Activated naive CD4-positive, alpha-beta T cell treated with anti-CD3 and anti-CD28 coated beads, Interleukin-2, amount 50 U/mL, for 72 hours (primary cell): ENCODE measurements at places on chromosomes 5 and 9.

GRCh38 chr5:97242341-97242740 lies 59.3 kb upstream of the RIOK2 start:
- no peak for DNase-seq

DNA sequence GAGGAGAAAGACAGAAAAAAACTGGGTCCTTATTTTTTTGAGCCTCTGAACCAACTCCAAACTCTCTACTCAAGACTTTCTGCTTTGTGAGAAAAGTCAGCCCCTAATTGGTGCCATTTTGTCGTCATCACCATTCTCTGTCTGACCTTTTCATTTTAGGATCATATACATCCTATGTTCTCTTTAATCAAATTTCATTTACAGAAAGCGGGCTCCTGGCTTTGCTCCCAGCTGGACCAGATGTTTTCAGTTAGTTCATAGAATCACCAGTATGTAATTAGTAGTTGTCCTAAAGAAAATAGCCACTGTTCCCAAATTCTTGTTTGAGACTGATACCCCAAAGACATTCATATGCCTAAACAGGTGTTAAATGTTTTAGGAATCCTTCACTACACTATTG lies 28.6 kb upstream of the SLCO4C1 start:
- no peak for DNase-seq

GRCh38 chr9:94861589-94862272 lies 135.2 kb downstream of the AOPEP start:
- no peak for DNase-seq

GRCh38 chr5:60639544-60639943 lies 60.4 kb downstream of the DEPDC1B start:
- DNase-seq, result no peak

- DNase-seq, result no peak
Observed at GRCh38 chr5:137932800-137933199, 43.5 kb downstream of the PKD2L2 start.

DNA sequence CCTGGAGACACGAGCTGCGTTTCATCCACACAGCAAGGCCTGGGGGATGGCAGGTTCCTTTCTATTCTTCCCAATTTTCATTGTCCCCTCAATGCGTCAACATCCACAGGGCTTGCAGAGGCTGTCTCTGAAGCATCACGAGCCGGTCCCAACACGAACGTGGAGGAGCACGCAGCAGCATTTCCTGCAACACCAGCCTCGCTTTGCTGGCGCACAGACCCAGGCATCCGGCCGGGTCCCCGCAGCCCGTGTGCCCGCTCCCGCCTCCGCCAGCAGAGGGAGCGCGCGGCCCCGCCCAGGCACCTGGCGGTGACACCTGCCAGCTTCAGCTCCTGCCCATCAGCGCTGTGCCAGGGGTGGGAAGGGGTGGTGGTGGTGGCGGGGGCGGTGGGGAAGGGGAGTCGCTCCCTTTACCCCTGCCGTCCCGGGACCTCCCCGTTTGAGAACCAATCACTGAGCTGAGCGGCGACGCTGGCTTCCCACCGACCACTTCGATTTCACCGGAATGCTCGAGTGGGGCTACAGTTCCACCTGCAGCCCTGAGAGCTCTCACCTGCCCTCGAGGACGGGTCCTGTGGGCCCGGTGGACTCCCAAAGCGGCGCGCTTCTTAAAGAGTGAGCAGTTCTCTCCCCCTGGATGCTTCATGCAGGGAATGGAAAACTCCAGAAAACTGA lies 464.5 kb downstream of the ICE1 start:
- DNase-seq, result no peak

DNA sequence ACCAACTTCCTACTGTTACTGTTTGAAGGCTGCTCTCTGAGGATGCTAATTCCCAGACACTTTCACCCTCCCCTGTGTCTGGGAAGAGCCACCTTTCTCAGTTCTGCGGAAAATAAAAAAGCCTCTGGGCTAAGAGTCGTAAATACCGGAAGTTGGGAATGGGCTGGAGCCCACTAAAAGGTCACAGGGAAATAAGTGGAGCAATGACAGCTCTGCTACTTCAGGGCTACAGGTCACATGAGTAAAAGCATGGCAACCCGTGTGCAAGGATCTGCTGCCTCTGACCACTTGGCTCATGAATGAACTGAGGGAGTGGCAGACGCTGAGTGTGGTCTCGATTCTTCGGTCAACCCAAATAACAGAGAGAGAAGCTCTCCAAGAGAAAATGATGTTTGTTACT lies 25.8 kb upstream of the ATP6V1G1 start:
- DNase-seq, result no peak

GRCh38 chr9:81578606-81579005 lies 110.7 kb downstream of the TLE1 start:
- DNase-seq, result no peak

DNA sequence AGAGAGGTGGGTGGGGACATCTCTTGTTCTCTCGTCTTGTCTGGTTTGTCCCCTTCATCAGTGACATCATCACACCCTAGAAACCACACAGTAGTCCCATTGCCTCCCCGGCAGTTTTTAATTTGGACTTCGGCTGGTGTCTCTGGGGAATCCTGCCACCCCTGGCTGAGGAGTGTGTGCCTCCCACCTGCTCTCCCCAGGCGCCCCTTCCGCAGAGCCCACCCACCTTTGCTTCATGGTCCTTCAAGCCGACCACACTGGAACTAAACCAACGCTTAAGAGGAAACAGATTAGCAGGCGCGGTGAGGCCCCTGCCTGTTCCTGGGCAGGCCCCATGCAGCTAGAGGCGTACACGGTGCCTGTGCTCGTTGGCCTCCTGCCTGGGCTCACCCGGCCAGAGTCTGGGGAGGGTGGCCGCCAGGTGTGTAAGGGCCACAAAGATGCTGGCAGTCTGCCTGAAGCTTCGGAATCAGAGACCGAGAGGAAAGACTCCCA lies 107.6 kb upstream of the SPRY4 start:
- DNase-seq, result peak; percentile 13

GRCh38 chr5:36685631-36686288 lies 79.4 kb downstream of the SLC1A3 start:
- no peak for DNase-seq

- DNase-seq, result no peak
Observed at GRCh38 chr9:17060450-17060849, 74.4 kb upstream of the CNTLN start.

- no peak for DNase-seq
Observed at GRCh38 chr9:90029996-90030395, 425.2 kb downstream of the GADD45G start.

DNA sequence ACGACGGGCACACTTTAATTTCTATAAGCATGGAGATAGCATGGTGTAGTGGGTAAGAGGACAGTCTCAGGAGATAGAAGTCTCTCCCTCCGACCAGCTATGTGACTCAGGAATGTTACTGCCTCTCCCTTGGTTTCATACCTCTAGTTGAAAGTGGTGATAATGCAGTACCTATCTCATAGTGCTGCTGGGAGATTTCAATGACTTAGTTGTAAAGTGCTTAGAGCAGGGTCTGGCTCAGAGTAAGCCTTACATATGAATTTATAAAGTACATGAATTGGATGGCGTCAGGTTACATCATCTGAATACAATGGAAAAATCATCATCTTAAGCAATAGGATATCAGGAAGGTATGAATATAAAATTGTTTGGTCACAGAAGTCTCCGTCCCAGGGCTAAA lies 952.8 kb upstream of the EDIL3 start:
- DNase-seq, result no peak

GRCh38 chr9:79408617-79409016 lies 163.1 kb upstream of the TLE4 start:
- DNase-seq, result no peak

- DNase-seq, result no peak
Observed at GRCh38 chr9:118362596-118362995, 658.4 kb downstream of the TLR4 start.

DNA sequence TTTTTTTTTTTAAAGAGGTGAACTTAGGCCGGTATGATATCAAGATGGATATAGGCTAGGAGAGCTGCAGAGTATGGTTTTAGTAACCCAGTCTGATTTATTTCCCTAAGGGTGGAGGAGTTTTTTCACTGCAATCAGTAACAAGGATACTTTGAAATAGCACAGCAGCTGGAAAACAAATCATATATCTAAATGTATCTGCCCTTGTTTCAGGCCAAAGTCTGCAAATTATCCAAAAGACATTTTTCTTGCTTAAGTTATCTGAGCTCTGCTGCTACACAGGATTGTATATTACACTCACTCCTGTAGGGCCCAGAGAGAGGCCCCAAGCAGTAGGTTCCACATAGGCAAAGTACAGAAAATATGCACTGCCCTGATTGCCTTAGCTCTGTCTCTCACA lies 222.4 kb downstream of the NTRK2 start:
- DNase-seq, result no peak

DNA sequence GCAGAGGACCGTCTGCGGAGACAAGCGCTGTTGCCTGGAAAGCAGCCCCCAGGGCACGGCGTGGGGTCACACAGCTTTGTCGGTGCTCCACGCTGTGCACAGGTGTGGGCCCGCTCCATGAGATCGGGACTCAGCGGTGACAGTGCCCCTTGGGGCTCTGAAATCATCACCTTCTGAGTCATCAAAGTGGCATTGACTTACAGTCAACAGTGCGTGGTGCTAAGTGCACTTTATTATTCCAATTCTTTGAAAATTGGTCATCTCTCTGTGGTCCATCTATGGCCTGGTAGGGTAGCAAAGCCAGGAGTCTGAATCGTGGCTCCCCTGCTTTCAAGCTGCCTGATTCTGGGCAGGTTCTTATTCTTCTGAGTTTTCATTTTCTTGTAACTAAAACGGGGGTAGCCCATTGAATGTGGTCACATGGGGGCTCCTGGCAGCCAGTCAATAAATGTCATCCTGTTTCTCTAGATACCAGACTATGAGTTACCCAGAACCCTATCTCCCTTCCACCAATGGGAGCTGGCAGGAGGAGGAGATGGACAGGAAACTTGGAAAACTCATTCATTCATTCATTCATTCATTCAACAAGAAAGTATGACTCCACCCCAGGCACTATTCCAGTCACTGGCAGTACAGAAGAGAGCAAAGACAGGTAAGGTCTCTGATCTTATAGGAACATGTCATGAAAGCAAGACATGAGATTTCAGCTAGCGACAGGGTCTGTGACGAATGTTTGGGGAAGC lies 20.3 kb upstream of the UNC5A start:
- no peak for DNase-seq

- DNase-seq, result no peak
Observed at GRCh38 chr9:20032413-20033006, 243.7 kb upstream of the SLC24A2 start.

- no peak for DNase-seq
Observed at GRCh38 chr9:98962181-98962560, 18.5 kb downstream of the COL15A1 start.

- DNase-seq, result no peak
Observed at GRCh38 chr5:13357929-13358328, 586.6 kb downstream of the DNAH5 start.

- no peak for DNase-seq
Observed at GRCh38 chr5:86786955-86787354, 169.2 kb downstream of the COX7C start.

- no peak for DNase-seq
Observed at GRCh38 chr5:131328536-131329285, 64.9 kb downstream of the CDC42SE2 start.
